ENCODE measurements at places on chromosomes 3 and 15. TPM values are rescaled to one million over a fixed set of nuclear protein-coding genes. Genes with fewer than 3 reads are reported as not detected.

Gene GRIP2
- total RNA-seq, result 5.2 TPM

Gene RTP4
- total RNA-seq, result not detected

- no peak for DNase-seq
These were observed 73.6 kb upstream of the SNTN start for GRCh38 chr3:63578858-63579257.

- peak; percentile 21 for DNase-seq
These were observed 42.5 kb downstream of the LYZL4 start for GRCh38 chr3:42367903-42368302.

DNA sequence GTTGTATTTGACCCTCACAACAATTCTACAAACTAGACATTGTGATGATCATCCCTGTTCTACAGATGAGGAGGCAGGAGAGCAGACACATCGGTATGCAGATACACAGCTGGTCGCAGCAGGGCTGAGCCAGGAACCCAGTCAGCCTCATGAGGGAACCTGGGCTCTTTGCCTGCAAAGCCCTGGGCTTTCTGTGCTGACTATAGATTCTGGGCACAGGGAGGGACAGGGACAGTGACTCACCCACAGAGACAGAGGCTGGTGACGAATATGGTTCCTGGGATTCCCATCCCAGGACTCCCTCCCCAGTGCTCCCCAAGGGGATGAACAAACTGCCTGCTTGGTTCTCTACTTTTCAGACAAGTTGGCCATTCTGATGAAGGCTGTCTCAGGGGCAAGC is 3.8 kb upstream of the CAMP start:
- no peak for DNase-seq

GRCh38 chr3:113243846-113244245 is 32.5 kb downstream of the BOC start:
- no peak for DNase-seq

DNA sequence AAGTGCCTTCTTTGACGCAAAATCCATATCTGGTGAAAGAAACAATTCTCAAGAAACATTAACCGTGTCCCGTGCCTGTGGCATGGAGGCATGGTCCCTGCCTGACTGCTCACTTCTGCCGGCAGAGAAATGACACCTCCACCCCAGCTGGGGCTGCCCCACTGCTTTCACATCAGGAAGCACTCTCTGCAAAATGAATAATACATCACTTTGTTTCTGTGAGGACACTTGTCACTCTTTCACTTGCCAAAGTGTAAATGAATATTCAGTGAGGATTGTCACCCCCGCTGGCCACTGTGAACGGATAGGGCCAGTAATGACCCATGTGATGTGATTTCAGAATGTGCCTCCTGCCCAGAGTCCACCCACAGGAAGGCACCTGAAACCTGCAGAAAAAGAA is 31.1 kb upstream of the SLC24A5 start:
- no peak for DNase-seq
